ENCODE measurements at places on chromosomes 11 and 22.

GRCh38 chr22:22424210-22424800 is 84.2 kb downstream of the ZNF280B start:
- DNase-seq = no peak

DNA sequence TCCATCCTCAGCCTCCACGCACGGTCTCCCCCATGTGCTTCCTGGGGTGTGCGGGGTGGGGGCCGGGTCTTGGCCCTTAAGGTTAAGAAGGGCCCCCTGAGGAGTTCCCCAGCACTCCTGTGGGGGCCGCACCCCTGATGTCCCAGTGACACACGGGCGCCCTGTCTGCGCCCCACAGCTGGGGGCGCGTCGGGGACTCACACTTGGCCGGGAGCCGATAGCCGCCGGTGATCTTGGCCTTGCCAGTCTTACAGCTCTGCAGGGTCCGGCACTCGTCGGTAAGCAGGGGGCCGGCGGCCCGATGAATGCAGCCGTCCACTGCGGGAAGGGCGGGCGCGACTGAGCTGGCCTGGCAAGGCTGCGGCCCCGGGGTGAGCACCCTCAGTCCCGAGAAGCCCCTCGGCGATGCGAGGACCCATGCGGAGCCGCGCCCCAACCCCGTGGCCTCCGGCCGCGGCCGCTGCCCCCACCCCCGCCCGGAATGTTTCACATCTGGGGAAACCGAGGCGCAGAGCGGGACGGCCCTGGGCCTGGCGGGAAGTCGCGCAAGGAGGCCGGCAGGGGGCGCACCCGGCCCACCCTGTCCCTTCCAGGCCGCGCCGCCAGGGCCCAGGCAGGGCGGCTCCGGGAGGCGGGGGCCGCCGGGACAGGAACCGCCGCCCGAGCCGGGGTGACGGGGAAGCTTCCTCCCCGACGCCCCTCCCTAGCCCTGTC is 13.9 kb downstream of the OTUB1 start:
- no peak for DNase-seq

DNA sequence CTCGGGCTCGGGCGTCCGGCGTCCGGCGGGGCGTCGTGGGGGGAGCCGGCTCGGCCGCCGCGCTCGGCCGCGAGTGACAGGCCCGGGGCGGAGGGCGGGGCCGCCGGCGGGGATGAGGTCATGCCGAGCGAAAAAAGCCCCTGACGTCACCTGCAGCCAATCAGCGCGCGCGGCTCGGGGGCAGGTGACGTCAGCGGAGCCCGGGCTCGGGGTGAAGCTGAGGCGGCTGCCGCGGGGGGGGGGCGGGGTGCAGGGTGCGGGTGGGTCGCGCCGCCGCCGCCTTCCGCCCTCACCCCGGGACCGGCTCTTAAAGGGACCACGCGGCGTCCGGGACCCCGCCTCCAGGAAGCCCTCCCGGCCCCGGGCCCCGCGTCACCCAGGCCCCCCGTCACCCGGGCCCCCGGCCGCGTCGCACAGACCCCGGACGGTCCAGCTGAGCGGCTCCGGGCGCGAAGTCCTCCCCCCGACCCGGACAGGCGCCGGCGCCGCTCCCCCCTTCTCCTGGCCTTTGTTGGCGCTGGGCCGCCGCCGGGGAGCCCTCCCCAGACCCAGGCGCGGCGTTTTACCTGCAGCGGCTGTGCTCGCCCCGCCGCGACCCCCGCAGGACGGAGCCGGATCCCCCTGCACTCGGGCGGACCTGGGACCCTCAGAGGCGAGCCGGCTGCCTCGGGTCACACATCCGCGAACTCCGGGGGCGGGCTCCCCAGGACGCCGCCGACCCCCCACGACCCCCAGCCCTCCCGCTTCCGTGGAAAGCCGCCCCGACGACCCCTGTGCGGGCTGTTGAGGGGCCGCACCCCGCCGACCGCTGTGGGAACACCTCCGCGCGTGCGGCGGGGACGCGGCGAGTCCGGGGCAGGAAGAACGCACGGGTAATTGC is at the start of gene DUSP8:
Gene DUSP8 (minus strand): TSS at position 75 of the 880 bp plus-strand sequence. CDS start 6,445 bp downstream, outside the sequence.
- DNase-seq = no peak

- DNase-seq = no peak
These were observed 25.2 kb upstream of the CTR9 start for GRCh38 chr11:10725907-10726253.

DNA sequence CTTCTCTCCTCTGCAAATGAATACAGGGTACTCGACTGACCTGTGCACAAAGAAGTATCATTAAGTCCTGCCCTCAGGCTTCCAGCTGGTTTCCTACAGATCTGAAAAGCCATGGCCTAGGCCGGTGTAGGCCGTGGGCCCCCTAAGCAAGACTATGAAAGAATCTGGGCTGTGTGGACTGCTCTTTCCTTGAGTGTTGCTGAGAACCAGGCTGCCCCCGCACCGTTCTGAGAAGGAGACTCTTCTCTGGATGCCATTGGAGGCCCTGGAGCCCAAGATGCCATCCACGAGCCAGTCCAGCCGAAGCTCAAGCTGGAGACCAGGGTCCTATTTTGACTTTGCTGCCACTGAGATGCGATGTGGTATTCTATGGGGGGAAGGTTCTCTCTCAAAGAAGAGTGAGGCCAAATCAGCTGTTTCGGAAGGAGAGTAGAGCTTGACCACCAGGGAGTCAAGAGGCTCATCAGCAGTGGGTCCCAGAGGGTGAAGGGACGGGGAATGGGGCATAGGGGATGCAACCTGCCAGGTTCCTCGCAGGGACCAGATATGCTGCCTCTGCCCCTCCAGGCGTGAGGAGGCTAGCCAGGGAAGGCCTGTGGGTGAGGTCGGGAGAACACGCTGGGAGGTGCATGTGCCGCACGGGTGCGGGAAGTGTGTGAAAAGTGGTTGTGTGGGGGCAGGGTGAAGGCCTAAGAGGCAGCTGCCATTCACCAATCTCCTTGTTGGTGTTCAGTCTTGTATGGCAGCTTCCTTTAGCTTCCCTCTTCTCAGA is 96.4 kb upstream of the B3GAT1 start:
- DNase-seq = no peak

GRCh38 chr22:48574776-48575617 is 1252.7 kb downstream of the BRD1 start:
- DNase-seq = no peak

GRCh38 chr11:108698844-108699642 is 34.2 kb downstream of the DDX10 start:
- DNase-seq = no peak

DNA sequence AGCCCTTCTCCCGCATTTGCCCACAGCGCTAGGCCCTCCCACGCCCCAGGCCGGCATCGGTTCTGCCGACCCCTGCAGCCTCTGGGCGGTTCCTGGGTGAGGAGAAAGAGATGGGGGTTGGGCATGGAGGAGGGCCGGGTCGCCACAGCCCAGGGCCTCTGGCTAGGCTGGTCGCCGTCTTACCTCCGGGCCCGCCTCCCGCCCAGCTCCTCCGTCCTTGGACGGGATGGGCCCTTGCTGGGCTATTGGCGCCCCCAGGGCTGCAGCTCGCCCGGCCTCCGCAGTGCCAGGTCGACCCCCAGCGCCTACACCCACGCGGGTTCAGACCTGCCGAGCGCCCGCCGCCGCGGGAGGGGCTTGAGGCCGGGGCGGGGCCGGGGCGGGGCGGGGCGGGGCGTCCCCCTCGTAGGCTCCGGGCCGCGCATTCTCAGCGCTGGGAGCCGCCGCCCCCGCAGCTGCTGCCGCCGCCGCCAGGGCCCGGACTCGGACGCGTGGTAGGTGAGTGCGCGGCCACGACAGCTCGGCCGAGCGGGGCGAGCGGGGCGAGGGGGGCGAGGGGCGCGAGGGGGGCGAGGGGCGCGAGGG is at the start of gene CD151:
Gene CD151 (plus strand): TSS at position 424 of the 585 bp plus-strand sequence. CDS start 3,118 bp downstream, outside the sequence.
- DNase-seq = no peak

DNA sequence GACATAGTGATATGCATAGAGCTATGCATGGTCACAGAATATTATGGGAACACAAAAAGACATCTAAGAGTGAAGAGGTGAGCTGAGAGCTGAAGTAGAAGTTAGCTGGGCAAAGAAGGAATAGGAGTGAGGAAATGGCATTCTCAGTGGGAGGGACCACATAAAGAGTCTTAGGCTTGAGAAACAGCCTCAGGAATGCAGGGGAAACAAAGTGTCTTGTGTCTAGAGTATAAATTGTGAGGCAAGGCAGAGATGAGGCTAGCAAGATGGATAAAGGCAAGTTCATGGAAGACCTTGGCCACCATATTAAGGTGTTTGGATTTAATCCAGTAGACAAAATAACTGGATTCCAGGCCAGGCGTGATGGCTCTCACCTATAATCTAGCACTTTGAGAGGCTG is 40.6 kb upstream of the CRTAM start:
- no peak for DNase-seq

DNA sequence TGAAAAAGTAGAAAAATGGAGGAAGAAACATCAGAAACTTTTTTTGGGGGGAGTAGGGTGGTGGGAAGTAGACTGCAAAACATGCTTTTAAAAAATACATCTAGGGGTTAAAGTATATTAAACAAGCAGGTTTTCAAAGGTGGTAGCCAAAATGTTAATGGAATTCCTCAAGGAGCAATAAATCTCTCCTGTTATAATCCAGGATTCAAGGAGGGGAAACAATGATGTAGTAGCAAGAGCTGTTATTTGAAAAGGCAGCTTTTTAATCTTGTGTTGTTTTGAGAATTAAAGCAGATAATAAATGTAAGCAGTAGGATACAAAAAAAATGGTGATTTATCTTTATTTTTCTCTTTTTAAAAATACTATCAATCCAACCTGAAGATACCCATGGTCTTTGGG is 736.5 kb upstream of the CCDC90B start:
- no peak for DNase-seq

GRCh38 chr11:27392278-27393114 is 29.5 kb upstream of the CCDC34 start:
- no peak for DNase-seq

- DNase-seq = no peak
These were observed 16.5 kb downstream of the MIF start for GRCh38 chr22:23910496-23911190.

- peak; percentile 37 for DNase-seq
These were observed 13.5 kb upstream of the INSC start for GRCh38 chr11:15101072-15101709.

GRCh38 chr22:22094921-22095320 is 112.3 kb upstream of the TOP3B start:
- no peak for DNase-seq

DNA sequence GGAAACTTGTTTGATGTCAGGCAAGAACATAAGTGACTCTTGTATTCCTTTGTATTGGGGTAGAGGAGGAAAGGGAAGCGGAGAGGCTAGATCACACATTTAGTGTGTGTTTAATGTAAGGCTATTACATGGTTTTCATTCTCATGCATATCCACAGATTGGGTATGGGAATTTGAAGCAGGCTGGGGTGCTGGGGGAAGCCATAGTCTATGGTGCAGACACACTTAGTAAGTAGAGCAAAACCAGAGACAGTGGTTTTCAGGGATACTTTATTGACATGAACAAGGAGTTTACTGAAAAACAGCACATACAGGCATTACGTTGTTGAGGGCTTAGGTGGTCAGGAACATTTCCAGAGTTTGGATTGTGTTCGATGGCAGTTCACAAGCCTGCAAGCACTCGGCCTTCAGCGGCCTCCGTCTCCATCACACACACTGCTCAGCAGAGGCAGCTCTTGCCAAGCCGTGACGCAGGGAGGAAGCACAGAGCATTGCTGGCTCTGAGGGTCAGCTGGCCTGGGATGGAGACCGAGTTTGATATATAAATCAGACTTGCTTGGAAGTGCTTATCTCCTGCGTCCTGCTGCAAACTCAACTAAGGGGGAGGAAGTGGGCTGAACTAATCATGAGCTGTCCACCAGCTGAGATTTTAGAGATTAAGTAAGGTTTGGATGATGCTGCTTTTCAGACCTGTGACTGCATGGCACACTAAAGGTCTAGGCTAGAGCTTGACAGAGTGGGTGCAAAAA is 25.3 kb downstream of the SCN3B start:
- no peak for DNase-seq

DNA sequence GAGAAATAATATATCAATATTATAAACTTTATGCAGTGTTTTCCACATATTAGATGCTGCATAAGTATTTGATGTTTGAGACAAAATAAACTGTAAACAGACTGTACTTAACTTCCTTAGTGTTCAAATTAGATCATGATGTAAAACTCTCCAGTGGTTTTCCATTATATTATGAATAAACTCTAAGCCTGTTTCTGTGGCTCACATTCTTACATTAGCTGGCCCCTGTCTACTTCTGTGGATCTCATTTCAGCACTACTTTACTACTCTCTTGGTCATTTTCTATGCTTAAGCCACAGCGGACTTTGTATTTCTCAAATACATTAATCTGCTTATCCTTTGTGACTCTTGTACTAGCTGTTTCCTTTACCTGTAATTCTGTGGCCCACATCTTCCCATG is 55.6 kb downstream of the ARHGEF12 start:
- DNase-seq = no peak

DNA sequence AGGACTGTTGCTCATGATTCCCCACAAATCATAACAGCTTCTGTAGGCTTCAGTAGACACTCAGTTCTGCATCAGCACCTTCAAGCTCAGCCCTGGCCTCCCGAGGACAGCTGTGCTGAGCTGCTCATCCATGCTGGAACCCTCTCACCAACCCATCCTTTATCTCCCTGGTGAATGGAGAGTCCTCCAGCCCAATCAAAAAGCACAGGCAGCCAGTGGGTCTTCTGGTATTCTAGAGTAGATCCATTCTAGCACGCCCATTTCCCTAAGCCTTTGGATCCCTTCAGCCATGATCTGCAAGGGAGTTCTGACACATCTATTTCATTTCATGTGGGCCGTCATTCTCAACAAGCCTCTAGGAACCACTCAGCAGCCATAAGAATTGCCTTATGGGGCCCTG is 44.6 kb upstream of the SPATA19 start:
- no peak for DNase-seq

DNA sequence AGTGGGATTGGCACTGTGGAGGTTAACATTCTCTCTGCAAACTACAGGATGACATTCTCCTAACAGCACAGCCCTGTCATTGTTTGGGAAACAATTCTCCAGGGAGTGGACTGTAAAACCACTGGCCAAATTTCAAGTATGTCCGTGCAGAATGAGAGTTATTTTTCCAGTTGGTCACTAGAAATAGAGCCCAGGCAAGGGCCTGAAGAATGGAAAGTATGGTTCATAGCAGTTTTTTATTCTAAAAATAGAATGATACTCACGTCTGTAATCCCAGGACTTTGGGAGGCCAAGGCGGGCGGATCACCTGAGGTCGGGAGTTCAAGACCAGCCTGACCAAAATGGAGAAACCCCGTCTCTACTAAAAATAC is 39.0 kb upstream of the CD44 start:
- no peak for DNase-seq

DNA sequence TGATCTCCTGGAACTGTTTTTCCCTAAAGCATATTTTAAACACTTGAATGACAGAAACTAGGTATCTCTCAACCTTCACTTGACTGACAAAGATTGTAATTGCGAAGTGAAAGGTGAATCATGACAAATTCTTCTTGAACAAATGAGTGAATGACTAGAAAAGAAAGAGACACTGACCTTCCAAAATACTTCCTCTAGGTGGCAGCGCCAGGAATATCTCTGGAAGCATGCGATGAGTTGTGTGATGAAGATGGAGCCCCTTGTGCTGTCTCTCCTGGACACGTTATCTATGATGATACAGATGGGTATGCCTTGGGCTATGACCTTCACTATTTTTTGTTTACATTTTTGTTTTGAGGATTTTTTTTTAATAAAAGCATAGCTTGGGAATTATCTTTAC is 7.0 kb upstream of the CASP12 start:
- no peak for DNase-seq

Data from SK-N-MC (cell line).